Activated T-helper 1 cell treated with anti-CD3 and anti-CD28 coated beads, Interleukin-2, amount 50 U/mL, for 16 hours (primary cell): ENCODE measurements at places on chromosomes 6 and 20.

DNA sequence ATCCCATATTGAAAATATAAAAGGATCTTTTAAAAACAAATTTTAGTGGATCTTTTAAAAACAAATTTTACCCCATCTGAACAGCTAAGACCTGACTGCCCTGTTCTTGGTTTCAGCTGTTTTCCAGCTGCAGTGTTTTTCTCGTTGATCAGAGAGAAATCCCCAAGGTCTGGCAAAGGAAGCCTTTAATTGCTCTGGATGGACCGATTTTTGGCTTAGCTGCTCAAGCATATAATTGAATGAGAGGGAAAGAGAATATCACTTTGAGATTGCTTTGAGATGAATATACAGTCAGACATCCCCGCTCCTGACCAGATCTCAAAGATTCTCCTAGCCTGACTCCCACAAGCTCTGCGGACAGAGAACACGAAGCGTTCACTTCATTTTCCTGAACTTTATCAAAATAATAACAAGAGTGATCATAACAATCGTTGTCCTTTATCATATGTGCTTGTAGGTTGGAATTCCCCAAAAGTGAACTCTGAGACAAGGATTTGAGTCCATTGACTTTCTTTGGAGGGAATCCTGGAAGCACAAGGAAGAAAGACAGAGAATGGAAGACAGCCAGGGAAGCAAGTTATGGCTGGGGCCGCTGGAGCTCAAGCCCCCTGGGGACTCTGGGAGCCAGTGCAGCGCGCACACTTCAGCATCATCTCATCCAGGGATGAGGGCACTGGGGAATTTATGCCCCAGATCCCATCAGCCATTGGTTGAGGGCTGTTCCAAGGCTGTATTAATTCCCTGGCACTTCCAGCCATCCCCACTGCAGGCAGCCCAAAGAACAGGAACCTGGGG, 101.3 kb downstream of the SNX5 start:
- DNase-seq = no peak

GRCh38 chr6:53375847-53376246, 27.1 kb upstream of the ELOVL5 start:
- DNase-seq = no peak

- no peak for DNase-seq
These were observed 35.7 kb downstream of the PDE10A start for GRCh38 chr6:165627366-165627765.

DNA sequence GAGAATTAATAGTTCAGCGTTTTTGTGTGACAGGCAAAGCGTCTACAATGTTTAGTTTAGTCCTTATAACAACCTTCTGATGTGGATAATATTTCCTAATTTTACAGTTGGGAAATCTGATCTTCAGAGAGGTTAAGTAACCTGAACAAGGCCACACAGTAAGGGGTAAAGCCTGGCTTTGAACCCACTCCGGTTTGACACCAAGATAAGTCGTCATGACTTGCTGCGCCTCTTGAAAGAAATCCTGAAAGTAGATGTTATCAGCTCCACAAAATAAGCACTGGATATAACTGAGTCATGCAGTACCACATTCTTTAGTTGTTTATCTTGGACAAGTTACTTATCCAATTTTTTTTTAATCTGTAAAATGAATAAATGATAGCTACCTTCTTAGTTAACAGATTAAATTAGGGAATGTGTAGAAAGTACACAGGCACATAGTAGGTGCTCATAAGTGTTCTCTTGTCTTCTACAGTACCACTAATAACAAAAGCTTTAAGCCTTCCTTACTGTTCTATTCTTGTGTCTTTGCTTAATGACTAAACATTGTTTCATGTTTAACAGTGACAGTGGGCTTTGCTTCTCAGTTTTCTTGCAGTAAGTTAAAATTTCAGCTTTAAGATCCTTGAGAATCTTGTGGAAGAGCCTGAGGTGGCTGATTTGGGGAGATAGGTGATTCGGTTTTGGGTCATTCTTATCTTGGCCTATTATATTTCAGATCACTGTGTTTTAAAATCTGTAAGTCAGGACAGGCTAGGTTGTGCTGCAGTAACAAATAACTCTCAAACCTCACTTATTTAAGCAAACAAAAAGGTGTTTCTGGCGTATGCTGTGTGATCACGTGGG, 2.1 kb downstream of the HIVEP1 start:
- no peak for DNase-seq

DNA sequence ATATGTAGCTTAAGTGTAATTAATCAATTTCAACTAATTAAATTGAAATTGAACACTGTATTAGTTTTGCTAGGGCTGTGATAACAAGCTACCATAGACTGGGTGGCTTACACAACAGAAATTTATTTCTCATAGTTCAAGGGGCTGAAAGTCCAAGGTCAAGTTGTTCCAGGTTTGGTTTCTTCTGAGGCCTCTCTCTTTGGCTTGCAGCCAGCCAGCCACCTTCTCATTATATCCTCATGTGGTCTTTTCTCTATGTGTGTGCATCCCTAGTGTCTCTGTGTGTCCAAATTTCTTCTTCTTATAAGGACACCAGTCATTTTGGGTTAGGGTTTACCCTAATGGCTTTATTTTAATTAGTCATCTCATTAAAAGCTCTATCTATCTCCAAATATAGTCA, 611.7 kb downstream of the UTRN start:
- DNase-seq = no peak

DNA sequence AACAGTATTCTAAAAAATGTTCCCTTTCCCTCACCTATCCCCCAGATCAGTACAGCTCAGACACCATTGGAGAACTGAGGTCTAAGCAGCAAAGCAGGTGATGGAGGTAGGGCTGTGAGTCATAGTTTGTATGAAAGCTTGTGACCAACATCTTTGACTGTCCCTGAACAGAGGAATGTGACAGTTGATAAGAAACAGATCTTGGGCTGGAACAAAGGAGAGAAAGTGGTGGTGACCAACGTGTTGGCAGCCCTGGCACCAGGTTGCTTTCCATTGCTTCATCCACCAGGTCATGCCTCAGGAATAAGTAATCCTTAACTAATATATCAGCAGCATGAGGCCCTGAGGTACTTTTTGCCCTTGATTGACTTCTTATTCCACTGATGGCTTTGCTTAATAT, 19.9 kb upstream of the CRIP3 start:
- no peak for DNase-seq

DNA sequence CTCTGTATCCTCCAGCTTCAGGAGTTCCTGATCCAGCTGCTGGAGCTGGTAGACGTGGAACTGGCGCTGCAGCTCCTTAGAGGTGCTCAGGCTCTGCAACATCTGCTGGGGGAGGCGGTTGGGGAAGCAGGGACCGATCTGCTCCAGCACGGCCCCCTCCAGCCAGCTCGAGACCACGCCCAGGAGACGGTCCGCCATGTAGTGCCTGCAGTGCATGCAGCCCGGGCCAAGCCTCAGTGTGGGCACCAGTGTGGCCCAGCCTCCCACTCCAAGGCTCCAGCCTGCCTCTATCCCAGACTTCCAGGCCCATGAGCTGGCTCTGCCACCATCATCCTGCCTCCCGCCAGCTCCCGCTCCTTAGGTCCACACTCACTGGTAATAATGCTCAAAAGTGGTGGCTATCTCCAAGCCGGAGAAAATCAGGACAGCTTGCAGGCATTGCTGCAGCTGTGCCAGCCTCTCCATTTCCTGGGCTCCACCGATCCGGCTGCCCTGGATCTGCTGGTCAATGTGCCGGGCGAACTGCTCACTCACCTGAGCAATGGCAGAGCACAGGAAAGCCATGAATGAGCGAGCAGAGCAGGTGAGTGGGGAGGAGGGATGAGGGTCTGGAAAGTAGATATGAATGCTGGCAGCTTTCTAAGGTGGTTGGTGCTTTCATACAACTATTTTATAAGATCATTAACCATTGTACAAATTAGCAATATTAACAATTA, 13.0 kb downstream of the CUL7 start:
- no peak for DNase-seq

- DNase-seq = no peak
These were observed 6.1 kb downstream of the HLA-DRB1 start for GRCh38 chr6:32583527-32583898.

DNA sequence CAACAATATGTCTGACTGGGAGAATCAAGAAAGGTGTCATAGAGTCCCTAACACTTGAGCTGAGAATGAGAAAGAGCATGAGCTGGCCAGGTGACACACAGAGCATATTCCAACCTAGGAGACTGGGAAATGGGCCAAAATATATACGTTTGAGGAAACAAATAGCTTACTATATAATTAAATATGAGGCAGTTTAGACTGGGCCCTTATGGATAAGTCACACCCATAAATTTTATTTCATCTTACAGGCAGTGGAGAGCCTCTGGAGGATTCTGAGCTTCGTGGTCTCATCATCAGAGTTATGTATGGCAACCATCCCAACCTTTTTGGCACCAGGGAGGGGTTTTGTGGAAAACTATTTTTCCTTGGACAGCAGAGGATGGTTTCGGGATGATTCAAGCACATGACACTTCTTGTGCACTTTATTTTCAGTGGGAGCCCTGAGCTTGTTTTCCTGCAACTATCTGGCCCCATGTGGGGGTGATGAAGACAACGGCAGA, 12.9 kb upstream of the NQO2 start:
- no peak for DNase-seq

DNA sequence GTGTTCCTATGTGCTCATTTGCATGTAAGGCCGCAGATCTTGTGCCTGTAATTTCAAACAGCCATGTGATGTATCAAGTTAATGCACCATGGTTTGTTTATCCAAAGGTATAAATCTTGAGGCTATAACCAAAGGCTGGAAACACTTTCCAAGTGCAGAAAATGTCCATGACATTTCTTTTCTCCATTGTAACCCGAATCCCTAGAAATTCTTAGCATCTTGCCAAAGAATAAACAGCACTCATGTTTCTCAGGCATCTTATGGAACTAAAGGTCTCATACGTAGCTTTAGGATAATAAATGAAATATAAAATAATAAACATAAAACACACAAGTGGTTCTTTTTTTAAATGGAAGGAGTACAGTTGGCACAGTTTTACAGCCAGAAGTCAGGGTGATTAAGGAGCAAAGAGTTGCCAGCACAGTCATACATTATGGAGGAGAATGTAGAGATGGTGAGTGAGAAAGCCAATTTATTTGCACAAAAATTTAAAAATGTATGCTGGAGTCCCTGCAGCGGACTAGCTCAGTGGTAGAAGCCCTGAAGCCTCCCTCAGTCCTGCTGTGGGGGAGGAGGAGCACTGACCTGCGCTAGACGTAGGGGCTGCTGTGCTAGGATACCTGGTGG, 18.0 kb downstream of the CDH26 start:
- DNase-seq = no peak

DNA sequence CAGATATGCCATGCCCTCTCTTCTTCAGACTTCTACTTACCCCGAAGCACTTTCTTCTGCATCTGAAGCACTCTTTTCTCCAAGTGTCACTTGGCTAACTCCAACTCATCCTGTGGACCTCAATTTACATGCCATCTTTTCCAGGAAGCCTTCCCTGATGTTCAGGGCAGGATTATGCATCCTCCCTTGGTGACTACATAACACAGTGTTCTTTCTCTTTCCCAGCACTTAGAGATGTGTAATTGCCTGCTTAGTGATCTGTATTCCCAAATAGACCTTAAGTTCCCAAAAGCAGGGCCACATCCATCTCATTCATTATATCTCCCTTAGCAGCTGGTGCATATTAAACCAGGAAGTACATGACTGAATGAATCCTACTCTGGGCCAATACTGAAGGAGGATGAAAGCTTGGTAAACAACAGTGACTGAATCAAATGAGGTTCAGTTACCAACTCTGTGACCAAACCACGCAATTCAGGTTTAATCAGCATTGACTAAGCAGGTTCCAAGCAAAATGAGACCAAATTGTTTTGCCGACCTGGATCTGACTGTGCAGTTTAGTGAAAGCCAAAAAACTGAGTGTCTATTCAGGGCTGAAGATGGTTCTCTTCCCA, 121.4 kb upstream of the TCF21 start:
- no peak for DNase-seq

DNA sequence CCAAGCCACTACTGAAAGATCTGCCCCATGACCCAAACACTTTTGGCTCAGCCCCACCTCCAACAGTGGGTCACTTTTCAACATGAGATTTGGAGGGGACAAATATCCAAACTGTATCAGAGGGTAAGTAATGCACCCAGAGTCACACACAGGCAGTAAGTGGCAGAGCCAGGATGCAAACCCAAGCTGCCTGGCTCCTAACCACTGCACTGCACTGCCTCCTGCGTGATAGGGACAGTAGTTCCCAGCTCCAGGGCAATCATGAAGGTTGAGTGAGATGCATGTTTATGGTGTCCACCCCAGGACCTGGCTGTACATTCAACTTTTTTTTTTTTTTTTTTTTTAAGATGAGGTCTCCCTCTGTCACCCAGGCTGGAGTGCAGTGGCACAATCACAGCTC, 88.2 kb downstream of the TOX2 start:
- DNase-seq = no peak

DNA sequence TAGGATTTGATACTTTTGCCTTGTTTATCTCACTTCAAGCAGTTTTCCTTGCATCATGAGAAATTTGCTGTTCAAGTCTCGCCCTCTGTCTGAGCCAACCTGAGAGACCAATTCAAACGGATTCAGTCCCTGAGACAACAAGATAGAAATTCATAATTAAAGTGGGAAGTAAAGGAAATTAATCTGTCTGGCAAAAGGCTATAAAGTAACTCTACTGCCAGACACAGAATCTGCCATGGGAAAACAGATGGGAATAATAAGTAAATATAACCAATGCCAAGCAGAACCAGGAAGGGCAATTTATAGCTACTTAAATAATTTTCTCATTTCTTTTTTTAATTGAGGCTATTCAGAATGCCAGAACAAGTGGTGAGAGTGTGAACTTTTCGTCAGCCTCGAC, 239.6 kb downstream of the TFAP2C start:
- no peak for DNase-seq

- no peak for DNase-seq
These were observed 66.0 kb downstream of the CDH4 start for GRCh38 chr20:61317966-61318530.

- DNase-seq = no peak
These were observed 356.9 kb downstream of the ARHGAP18 start for GRCh38 chr6:129353067-129353466.

- no peak for DNase-seq
These were observed 8.5 kb upstream of the RSPO4 start for GRCh38 chr20:1010659-1011058.

DNA sequence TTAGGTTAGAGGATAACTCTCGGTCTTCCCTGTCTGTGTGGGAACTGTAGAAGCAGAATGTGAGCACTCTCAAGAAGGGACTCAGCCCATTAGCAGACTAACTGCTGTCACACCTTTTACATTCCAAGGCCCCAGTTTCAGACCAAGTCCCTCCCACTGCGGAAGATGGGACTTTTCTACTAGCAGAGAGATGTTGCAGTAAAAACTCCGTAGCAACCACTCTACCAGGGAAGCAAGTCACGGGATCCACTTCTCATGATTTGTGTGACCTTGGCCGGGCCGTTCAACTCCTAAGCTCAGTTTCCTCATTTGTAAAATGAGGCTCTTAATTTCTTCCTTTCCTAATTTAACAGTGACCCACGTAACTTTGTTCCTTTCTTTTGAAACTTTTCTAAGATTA, 77.1 kb upstream of the SLC4A11 start:
- DNase-seq = no peak

DNA sequence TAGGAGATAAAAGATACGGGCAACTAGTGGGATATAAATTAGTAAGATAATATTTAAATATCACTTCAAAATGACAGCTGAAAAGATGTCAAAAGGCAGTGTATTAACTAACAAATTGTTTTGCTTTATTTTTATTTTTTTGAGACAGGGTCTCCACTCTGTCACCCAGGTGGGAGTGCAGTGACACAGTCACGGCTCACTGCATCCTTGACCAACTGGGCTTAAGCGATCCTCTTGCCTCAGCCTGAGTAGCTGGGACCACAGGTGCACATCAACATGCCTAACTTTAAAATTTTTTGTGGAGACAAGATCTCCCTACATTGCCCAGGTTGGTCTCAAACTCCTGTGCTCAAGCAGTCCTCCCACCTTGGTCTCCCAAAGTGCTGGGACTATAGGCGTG, 5.9 kb downstream of the ZNF292 start:
- no peak for DNase-seq
